ENCODE measurements at places on chromosomes 13 and 19.

DNA sequence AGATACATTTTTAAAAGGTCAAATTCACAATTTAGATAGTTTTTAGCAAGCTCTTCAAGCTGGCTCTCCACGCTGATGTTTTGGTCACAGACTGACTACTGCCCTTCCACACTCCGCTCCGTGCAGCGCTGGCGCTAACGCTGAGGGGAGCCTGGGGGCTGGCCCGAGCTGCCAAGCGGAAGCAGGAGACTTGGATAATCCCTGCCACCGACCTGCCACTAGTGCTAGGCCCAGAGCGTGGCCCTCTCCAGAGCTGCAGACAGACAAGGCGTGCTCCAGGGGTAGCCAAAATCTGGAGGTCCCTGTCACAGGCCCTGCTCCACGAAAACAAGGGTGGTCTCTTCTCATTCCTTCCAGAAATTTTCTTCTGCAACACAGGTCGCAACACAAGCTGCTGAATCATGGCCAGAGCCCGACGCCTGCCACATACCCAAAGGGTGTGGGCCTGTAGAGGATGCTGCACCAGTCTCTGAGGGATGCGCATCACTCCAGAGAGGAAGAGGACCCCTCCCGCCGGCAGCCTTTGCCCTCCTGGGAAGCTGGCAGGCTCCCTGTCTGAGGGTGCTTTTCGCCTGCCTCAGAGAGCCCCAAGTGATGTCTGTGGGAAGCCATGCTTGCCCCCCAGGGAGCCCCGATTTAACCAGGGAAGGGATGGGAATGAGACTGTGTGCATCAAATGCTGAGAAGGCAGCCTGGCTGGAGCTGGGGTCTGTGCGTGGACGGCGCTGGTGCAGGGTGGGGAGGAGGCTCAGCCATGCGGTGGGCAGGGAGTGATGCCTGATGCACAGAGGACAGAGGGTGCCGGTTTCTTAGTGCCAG is 21.6 kb downstream of the CAPS start:
- DNase-seq = no peak

DNA sequence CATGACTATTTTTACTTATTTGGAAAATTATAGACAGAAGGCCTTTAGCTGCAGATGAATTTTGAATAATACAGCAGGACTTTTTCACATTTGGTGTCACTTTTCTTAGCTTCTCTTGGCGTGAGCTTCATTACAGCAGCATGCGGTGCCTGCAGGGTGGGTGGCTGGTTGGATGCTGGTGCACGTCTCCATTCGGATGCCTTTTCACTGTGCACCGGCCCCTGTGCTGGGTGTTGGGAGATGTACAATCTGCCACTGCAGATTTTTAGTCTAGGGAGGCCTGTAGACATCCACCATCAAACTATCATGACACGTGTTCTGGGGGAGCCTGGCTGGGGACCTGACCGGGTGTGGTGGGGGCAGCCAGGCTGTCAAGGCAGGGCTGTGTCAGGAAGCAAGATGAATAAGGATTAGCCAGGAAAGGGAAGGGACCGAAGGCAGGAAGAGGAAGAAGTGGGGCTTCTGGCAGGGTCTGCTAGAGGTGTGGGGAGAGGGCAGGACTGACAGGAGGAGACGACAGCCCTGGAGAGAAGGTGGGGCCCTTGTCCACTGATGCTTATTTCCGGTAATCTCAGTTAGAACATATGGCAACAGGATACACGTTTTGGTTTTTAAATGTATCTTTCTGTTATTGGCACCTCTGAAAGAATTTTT is 88.8 kb downstream of the ARHGEF7 start:
- DNase-seq = no peak

DNA sequence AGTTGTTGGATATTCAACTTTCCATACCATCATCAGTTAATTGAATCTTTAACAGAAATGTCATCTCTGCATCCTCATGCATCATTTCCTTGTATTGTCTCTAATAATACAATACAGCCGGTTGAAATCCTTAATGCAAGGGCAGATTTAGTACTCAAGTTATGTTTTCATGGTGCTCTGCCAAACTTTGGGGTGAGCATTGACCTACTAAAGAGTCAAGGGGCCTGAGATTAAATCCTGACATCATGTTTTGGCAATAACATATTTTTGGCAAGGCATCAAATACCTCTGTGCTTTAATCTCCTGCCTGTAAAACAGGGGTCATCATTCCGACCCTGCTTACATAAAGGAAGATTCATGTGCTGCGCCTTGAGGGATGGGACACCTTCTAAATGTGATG is 42.7 kb upstream of the ABCC4 start:
- DNase-seq = no peak

GRCh38 chr13:38418286-38418685 is 68.6 kb downstream of the UFM1 start:
- DNase-seq = no peak

- no peak for DNase-seq
Observed at GRCh38 chr13:98652721-98653462, 76.0 kb upstream of the STK24 start.

- DNase-seq = no peak
Observed at GRCh38 chr19:10384580-10384979, 4.2 kb upstream of the TYK2 start.

DNA sequence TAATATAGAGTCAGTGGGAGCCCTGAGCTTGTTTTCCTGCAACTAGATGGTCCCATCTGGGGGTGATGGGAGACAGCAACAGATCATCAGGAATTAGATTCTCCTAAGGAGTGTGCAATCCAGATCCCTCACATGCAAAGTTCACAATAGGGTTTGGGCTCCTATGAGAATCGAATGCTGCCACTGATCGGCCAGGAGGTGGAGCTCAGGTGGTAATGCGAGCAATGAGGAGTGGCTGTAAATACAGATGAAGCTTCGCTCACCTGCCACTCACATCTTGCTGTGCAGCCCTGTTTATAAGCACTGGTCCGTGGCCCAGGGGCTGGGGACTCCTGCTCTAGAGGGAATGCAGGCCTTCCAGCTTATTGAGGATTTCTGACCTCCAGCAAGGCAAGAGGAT is 5.7 kb downstream of the ZNF558 start:
- no peak for DNase-seq

- no peak for DNase-seq
Observed at GRCh38 chr19:48799358-48800300, 11.2 kb downstream of the BCAT2 start.

- DNase-seq = no peak
Observed at GRCh38 chr13:39402221-39402970, 200.6 kb downstream of the LHFPL6 start.

DNA sequence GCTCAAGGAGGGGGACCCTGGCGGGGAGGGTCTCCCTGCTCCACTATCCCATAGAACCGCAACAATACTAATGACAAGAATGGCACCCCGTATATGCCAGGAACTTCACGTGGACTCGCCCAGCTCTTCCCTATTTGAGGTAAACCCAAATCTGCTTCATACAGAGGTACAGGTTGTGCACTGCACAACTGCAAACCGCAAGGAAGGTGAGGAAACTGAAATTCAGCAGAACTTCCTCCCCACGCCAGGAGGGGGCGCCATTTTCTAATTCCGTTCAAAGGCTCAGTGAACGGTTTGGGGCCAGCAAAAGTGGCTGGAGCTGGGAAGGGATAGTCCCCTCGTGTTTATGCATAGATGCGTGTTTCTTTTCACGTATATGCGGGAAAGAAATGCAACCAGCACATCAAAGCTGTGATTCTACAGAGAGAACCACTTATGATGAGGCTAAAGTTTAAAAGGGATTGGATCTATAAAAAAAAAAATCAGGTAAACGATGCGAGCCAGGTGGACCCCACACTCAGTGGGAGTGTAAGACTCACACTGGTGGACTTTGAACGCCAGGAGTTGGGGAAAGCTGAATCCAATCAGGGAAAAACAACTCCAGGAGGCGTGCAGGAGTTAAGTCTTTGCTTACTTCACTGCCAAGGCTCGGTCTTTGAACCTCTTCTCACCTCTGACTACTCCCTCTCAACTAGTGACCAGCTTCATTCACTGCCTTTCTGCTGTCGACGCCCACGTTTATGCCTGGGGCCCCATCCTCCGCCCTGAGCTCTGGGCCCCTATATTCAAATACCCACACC is 20.3 kb downstream of the C19orf81 start:
- DNase-seq = peak; percentile 23
